Stimulated activated CD4-positive, alpha-beta T cell treated with anti-CD3 and anti-CD28 coated beads, Interleukin-1b, Interleukin-23, amount 100 ng/mL, for 1 hour (primary cell): ENCODE measurements at places on chromosomes 11 and 22.

DNA sequence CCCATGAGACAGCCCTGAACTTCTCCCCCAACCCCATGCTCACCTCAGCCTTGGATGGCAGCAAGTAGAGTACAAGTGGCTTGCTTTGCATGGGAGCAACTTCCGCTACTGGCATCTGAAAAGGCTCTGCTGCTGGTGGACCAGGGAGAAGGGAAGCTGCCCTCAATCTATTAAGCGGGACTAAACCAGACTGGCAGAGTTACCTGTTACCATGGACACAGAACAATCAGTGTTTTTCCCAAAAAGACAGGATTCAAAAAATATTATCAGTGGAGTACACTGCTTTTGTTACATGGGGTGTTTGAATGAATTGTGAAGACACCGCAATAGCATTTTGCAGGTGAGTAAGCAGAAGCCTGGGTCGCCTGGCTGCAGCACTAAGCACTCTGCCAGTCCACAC lies 631.4 kb upstream of the B3GAT1 start:
- DNase-seq: no peak

DNA sequence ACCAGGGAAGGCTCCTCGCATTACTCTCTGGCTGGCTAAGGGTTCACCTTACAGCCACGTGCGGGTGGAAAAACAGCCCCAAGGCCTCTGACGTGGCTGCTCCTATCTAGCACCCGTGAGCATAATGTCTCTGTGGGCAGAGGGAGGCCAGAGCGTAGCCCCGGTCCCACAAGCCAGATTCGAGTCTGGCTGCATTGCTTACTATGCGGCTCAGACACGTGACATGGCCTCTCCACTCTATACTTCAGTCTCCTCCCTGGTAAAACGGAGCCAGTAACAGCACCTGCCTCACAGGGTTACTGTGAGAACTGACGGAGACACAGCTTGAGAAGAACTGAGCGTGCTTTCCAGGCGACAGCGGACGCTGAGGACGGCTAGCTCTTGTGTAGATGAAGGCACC lies 105.8 kb upstream of the BID start:
- DNase-seq: no peak

DNA sequence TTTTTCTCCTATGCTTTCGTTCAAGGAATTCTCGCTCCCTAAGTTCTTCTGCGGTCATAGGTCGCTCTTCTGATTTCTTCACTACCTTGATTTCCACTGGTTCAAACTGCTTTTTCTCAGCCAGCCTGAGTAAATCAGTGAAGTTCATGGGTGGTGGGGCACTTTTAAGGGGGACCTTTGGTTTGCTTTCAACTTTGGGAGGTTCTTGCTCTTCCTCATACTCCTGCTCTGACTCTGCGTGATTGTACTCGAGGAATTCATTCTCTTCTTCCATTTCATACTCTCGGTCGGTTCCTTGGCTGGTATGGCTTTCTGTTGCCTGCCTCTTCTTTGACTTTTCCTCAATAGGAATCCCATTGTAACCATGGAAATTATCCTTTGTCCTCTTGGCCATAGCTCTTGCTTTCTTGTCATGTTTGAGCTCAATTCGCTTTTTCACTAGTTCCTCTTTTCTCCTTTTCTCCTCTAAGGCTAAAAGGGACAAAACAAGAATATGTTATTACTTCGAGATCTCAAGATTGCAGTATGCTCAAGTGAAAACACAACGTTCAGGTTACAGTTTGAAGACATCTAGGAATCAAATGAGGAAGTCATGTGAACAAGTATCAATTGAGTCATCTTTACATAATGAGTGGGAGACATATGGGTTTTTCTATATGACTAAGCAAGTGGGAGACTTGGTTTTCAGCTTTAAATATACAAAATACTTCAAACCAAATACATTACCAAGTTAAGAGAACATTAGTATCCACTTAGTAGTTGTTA lies 16.2 kb downstream of the MISFA start:
- DNase-seq: no peak

DNA sequence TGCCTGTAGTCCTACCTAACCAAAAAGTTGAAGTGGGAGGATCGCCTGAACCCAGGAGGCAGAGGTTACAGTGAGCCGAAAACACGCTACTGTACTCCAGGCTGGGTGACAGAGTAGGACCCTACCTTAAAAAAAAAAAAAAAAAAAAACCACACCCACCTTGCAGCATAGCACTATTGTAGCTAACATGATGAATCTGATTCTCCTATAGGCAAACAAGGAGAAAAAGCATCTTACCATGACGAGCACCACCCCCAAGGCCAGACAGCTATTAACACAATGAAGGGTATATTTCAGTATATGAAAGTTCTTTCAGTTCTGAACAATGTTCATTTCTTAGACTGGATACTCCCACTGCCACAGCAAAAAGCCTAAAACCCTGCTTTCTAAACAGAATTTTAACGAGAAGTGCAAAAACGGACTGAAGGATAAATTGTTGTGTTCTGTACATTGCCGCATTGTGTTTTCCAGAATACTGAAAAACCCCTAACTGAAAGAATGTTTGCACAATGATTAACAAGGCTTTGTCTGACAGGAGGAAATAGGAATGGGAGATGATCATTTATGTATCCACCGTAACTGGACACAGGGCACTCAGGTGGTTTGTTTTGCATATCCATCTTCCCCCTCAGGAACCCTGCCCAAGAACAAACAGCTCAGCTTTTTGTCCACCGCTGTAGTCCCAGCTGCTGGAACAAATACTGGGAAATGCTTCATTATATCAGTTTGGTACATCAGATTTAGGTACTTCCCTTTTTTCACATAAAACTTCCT lies 8.9 kb downstream of the PISD start:
- DNase-seq: no peak
